Left ventricle myocardium inferior (tissue), 1 donor: ENCODE measurements at places on chromosomes 12 and 14. TPM values are rescaled to one million over a fixed set of nuclear protein-coding genes. Genes with fewer than 3 reads are reported as not detected.

- H3K27ac ChIP-seq = peak overlapping the region; percentile 76
- DNase-seq = no peak
- H3K4me1 ChIP-seq = peaks cover 62% of the 10 kb centered on the region
- H3K36me3 ChIP-seq = peaks cover 21% of the 10 kb centered on the region
Observed at GRCh38 chr14:95472819-95473251, 43.6 kb downstream of the SYNE3 start.

DNA sequence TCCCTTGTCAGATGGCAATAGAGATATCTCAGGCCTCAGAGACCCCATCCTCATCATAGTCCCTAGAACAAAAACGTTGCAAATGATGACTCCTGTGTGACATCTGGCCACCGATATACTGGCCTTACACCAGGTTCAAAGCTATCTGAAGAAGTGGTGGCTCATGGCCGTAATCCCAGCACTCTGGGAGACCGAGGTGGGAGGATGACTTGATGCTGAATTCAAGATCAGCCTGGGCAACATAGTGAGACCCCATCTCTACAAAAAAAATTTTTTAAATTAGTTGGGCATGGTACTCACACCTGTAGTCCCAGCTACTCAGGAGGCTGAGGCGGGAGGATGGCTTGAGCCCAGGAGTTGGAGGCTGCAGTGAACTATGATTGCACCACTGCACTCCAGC is 13.1 kb downstream of the CAMKK2 start:
- no peaks in the 10 kb centered on the region for H3K27me3 ChIP-seq
- DNase-seq = no peak
- peaks cover 60% of the 10 kb centered on the region for H3K4me1 ChIP-seq

GRCh38 chr12:87820524-87821202 is 208.5 kb downstream of the C12orf50 start:
- H3K27ac ChIP-seq = no peak overlapping the region
- no peaks in the 10 kb centered on the region for H3K4me1 ChIP-seq
- DNase-seq = no peak
- H3K27me3 ChIP-seq = no peaks in the 10 kb centered on the region
- no peaks in the 10 kb centered on the region for H3K36me3 ChIP-seq

DNA sequence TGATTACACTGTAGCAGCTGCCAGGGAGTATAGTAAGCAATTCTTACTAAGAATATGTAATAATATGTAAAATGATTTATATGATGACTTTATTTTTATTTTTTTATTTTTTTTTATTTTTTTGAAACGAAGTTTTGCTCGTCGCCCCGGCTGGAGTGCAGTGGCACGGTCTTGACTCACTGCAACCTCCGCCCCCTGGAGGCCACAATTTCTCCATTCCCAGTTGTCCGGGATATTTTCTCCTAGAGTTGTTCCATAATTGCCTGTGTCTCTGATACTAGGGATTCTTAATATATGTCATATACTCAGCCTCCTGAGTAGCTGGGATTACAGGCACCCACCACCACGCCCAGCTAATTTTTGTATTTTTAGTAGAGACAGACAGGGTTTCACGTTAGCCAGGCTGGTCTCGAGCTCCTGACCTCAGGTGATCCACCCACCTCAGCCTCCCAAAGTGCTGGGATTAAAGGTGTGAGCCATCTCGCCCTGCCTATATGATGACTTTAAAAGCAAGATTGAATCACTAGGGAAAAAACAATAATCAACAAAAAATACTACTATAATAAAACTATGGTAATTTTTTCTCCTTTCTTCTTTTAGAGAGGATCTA is 12.2 kb upstream of the ITPR2 start:
- no peaks in the 10 kb centered on the region for H3K27me3 ChIP-seq
- DNase-seq = peak; percentile 48
- H3K27ac ChIP-seq = peak overlapping the region; percentile 62
- H3K4me1 ChIP-seq = peaks cover 23% of the 10 kb centered on the region
- H3K4me3 ChIP-seq = no peak overlapping the region
- H3K36me3 ChIP-seq = no peaks in the 10 kb centered on the region

Gene INHBC
- not detected for total RNA-seq

Gene POTEM
- not detected for total RNA-seq
